ENCODE measurements at places on chromosomes 5 and 9.

GRCh38 chr5:133397990-133398645 lies 214.2 kb downstream of the FSTL4 start:
- no peak for DNase-seq

DNA sequence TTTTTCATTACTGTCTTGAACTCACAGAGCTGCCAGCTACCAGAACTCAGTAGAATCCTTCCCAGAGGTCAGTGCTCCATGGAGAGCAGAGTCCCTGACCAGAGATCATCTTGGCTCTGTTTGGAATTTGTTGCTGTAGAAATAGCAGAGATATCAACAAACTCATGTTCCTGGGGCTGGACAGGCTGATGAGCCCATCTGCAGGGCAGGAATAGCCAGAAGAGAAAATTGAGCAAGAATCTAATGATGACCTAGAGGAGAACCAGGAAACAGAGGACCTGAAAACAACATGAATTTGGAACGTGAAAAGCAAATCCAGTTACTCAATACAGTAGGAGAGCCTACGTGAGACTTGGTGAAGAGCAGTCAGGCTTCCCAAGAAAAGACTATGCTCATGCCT lies 437.8 kb downstream of the PLK2 start:
- no peak for DNase-seq

DNA sequence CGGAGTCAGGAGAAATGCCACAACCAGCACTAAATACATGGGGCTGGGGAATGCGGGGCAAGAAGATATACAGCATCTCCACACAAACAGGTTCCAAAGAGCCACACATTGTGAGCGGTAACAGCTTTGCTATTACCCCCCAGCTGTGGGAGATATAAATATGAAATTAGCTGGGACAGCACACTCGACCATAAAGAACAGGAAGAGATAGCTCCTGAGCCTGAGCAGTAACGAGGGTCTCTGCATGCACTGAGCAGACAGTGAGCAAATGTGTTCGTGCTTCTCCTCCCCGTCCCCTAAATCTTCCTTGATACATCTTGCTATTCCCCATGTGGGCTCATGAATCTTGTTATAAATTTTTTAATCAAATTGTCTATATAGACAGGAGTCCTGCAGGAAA lies 53.1 kb downstream of the ADAMTS2 start:
- no peak for DNase-seq

GRCh38 chr9:137739371-137740309 lies 120.8 kb downstream of the EHMT1 start:
- DNase-seq: no peak

DNA sequence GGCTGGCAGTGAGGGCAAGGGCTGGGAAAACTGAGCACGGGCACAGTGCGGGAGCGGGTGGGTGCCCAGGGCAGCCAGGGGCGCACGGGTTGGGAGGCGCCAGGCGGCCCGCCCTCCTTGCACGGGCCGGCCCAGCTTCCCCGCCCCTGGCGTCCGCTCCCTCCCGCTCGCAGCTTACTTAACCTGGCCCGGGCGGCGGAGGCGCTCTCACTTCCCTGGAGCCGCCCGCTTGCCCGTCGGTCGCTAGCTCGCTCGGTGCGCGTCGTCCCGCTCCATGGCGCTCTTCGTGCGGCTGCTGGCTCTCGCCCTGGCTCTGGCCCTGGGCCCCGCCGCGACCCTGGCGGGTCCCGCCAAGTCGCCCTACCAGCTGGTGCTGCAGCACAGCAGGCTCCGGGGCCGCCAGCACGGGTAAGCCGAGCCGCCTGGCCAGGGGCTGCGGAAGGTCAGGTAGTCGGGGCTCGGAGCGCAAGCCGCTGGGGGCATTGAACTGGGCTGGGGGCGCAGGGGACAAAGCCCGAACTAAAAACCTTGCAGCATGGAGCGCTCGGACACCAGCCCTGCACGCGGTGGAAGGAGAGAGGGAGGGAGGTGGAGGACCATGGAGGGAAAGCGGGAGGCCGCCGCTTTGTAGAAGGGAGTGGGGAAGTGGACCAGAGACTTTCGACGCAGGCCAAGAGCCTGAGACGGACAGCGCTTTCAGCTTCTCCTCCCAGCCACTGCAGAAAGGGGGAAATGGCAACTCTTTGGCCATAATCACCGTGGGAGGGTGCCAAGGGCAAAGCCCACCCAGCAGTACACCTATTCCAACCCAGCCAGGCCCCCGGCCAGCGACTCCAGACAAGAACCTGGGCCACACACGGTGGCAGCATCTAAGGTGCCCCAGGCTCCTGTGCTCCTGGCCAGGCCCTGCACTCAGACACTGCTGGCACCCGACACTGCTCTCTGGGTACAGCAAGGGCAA lies at the start of gene TGFBI:
TGFBI (plus strand) TSS at position 207 of the 961 bp plus-strand sequence; CDS start at position 275, 68 bp downstream.
- no peak for DNase-seq

DNA sequence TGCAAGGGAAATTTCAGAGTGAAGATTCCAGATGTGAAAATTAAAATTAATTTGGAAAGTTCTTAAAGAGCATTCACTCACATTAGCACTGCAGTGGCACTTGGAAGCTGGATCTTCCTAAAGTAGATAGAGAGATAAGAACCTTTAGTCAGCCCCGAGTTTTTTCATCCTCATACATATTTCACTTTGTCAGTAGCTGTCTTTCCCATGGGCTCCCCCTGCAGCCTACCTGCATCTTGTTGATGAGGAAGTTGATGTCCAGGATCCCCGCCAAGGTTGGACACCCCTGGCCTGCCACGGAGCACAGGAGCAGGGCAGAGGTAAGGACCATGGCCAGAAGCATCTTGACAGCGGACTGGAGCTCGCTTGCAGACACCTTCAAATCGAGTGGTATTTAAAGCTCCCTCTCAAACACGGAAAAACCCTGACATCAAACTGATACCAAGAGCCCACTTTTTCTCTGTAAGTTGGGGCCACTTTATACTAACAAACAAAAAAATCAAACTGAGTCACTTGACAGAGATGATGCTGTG lies at the start of gene IL9:
IL9 (minus strand) TSS at position 368 of the 533 bp plus-strand sequence; CDS start at position 343, 25 bp downstream.
- no peak for DNase-seq

GRCh38 chr5:88677376-88677895 lies 205.5 kb downstream of the MEF2C start:
- no peak for DNase-seq

DNA sequence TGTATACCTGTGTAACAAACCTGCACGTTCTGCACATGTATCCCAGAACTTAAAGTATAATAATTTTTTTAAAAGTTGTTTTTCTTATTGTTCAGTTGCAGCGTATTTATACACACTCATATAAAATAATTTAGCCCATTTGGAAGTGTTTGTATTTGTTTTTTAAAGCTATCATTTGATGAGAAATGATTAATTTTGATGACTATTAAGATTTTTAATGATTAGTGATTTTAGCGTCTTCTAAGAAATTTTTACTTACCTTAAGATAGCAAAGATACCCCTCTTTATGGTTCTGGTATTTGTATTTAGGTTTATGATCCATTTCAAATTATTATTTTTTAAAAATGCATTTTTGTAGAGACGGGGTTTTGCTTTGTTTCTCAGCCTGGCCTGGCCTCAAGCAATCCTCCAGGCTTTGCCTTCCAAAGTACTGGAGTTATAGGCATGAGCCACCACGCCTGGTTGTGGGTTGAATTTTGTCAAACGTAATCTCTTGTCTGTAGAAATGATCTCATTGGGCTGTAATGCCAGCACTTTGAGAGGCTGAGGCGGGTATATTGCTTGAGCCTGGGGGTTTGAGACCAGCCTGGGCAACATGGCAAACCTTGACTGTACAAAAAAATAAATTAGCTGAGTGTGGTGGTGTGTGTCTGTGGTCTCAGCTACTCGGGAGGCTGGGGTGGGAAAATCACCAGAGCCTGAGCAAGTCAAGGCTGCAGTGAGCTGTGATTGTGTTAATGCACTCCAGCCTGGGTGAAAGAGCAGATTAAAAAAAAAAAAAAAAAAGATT lies 26.9 kb downstream of the CSNK1G3 start:
- no peak for DNase-seq

GRCh38 chr9:114888607-114889006 lies 41.8 kb downstream of the TNFSF8 start:
- DNase-seq: no peak

- no peak for DNase-seq
Observed at GRCh38 chr5:116231288-116231687, 146.5 kb downstream of the COMMD10 start.

DNA sequence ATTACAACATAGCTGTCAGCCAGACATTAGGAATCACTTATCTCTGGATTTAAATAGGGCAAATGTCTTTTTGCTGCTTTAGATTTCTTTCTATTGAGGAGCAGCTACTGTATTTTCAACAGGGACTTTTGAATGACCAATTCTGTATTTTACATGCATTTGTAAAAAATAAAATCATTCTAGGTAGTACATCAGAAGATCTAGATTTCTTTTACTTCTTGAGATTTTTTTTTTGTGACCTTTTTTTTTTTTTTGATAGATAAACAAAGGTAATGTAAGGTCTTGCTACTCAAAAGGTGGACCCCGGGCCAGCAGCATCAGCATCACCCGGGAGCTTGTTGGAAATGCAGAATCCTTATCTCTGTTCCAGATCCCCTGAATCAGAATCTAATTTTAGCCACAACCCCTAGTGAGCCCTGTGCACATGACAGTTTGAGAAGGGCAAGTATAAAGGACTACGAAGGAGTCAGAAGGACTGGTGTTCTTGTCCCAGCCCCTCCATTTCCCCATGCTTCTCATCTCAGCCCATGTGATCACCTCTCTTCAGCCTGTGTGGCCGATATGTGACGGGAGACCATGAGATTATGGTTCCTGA lies 37.7 kb upstream of the CKMT2 start:
- DNase-seq: no peak

DNA sequence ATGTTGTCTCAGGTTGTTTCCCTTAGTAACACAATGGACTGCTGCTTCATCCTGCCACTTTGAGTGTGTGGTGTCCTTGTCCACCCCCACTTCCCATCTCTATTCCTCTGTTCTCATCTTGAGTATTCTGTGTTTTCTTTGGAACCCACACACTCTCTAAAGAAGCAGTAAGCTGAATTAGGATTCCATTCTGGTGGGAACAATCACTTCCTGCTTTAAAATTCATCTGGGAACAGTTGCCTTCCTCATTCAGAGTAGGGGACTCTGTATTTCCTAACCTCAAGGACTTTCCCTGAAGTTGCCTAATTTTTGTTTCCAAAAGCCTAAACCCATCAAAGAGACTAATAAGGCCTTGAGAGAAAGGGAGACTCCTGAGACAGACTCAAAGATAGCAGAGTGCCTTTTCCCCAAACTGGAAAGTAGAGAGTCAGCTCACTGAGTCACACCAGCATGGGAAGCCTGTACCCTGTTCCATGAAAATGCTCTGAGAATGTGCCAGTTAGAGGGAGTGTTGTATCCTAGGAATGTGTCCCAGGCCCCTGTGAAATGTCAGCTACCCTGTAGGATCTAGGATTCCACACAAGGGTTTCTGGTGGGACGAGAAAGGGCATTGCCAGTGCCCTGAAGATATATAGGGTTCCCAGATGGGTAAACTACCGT lies 63.6 kb downstream of the CCDC192 start:
- no peak for DNase-seq

DNA sequence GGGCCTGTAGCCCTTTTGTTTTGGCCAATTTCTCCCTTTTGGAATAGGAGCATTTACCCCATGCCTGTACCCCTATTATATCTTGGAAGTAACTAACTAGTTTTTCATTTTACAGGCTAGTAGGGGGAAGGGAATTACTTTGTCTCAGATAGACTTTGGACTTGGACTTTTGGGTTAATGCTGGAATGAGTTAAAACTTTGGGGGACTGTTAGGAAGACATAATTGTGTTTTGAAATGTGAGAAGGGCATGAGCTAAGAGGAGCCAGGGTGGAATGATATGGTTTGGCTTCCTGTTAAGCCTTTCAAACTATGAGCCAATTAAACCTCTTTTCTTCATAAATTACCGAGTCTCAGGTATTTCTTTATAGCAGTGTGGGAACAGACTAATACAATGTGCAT lies 168.1 kb downstream of the FGF1 start:
- no peak for DNase-seq

DNA sequence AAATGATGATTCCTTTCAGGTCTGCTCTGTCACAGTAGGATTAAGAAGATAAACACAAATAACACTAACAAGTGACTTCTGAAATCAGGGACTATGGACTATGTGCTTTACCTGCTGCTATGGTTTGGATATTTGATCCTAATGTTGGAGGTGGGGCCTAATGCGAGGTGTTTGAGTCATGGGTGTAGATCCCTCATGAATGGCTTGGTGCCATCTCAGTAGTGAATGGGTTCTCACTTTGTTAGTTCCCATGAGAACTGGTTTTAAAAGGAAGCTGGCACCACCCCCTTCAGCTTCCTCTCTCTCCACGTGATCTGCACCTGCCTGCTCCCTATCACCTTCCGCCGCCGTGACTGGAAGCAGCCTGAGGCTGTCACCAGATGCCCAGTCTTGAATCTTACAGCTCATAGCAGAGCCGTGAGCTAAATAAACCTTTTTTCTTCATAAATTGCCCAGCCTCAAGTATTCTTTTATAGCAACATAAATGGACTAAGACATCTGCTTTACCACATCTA lies 3.3 kb downstream of the PPIC start:
- no peak for DNase-seq

GRCh38 chr9:74958587-74958986 lies 5.9 kb upstream of the C9orf40 start:
- DNase-seq: no peak

GRCh38 chr9:90803860-90804593 lies 2.4 kb downstream of the SYK start:
- no peak for DNase-seq

- DNase-seq: no peak
Observed at GRCh38 chr9:77453825-77454647, 194.1 kb downstream of the GNA14 start.

DNA sequence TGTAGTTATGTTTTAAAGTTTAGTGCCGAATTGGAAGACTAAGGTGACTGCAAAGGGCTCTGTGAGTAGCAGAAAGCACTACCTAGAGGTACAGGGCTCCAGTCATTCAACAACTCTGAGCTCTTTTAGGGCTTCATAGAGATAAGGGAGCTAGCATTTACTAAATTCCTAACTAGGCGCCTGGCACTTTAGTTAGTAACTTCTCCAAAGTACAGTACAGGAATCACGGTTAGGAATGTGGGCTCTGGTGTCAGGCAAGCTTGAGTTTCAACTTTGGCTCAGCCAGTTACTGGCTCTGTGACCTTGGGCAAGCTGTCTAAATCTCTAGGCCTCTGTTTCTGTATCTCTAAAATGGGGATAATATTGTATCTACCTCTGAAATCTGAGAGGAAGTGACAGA lies 115.3 kb downstream of the SLIT3 start:
- DNase-seq: no peak

- no peak for DNase-seq
Observed at GRCh38 chr5:103224118-103224893, 34.3 kb upstream of the MACIR start.

GRCh38 chr5:11390291-11390767 lies 513.9 kb downstream of the CTNND2 start:
- no peak for DNase-seq

GRCh38 chr5:167402671-167403070 lies 888.8 kb upstream of the WWC1 start:
- no peak for DNase-seq

GRCh38 chr5:143105216-143105905 lies 298.1 kb downstream of the NR3C1 start:
- DNase-seq: no peak

- no peak for DNase-seq
Observed at GRCh38 chr9:105877721-105878120, 183.4 kb downstream of the TMEM38B start.

- no peak for DNase-seq
Observed at GRCh38 chr5:20678814-20679298, 690.9 kb upstream of the CDH18 start.
